ENCODE measurements at places on chromosomes 2 and 18. TPM values are rescaled to one million over a fixed set of nuclear protein-coding genes. Genes with fewer than 3 reads are reported as not detected.

The DYNAP gene
- not detected for total RNA-seq

The LYG2 gene
- total RNA-seq, result not detected

The HOXD4 gene
- 9.0 TPM for total RNA-seq

The DCDC2C gene
- total RNA-seq, result 0.99 TPM

The HAAO gene
- 3.7 TPM for total RNA-seq

The PSTPIP2 gene
- 4.5 TPM for total RNA-seq

The CELF4 gene
- 46.2 TPM for total RNA-seq

The TMEM163 gene
- 35.7 TPM for total RNA-seq

The USP34 gene
- total RNA-seq, result 206 TPM

The NDUFV2 gene
- 157 TPM for total RNA-seq

Data from spinal cord (tissue), 10 donors.